ENCODE measurements at places on chromosomes 4 and X.
A peak's percentile ranks its signal among the peaks of the same experiment; 100 is the strongest.

DNA sequence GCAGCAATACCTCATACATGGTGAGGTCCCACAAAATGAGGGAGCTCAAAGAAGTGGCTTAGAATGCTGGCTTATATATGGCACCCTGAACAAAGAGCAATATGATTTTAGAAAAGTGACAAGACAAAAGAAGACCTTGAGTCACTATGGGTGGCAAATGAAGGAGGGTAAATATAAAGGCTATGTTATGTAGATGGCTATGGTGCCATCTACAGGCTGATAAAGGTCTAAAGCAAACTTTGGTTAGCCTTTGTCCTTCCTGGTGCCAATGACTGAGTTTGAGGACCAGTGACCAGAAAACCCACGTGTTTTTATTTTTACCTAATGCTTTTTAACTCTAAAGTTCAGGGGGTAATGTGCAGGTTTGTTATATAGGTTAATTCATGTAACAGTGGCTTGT, 151.8 kb downstream of the CCNG2 start:
- DNase-seq = peak; percentile 18

DNA sequence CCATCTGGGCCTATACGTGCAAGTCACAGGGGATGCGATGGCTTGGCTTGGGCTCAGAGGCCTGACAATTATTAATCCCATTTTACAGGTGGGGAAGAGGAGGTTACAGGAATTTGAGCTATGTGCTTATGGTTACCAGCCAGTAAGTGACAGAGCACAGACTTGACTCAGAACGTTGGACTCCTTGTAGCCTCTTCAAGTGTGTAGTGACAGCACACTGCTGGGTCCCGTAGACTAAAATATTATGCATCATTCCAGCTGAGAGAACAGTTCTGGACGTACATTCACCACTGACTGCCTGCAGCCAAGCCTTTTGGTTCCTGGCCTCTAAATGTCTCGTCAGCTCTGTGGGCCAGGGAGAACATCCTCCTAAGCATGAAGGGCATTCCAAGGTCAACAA, 314.5 kb downstream of the GPAT3 start:
- peak; percentile 3 for DNase-seq

GRCh38 chr4:153439831-153440230, 26.3 kb upstream of the TMEM131L start:
- no peak for DNase-seq

- no peak for DNase-seq
Observed at GRCh38 chrX:153455571-153455970, 9.7 kb upstream of the TREX2 start.

DNA sequence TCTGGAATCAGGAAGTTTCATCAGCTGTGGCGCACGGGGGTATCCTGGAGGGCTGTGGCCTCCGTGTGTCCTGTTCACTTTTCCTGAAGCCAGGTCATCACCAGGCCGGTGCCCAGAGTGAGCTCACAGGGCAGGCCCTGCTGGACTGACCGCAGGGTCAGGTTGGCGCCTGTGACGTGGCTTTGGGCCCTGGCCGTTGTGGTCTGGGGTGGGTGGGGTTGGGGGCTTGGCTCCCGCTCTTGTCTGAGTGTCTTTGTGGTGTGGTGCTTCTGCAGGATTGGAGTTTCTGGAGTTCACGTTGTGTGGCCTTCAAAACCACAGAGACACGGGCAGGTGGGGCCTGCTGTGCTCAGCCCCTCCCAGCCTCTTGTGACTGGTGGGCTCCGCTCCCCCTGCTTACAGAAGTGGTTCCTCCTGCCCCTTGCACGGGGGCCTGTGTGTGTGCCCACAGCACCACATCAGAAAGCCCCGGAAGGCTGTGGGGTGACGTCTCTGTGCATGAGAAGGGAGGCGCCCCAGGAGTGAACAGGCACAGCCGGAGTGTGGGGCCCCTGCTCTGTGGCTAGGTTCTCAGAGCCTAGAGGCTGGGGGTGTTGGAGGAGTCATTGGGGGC, 9.5 kb downstream of the RGS12 start:
- DNase-seq = no peak

DNA sequence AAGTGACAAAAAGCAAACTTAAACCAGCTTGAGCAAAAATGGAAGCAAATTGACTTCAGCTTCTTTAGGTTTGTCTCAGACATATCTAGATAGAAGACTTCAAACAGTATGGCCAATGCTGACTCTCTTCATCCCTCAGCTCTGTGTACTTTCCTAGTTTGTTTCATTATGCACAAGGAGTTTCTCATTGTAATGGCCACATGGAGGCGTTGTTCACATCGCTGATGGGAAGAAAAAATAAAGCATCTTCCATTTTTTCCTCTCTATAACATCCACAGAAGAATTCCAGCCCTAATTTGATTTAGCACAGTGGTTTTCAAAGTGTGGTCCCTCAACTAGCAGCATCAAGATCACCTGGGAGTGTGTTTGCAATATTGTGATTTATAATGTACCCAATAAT, 397.5 kb upstream of the PRKX start:
- no peak for DNase-seq

DNA sequence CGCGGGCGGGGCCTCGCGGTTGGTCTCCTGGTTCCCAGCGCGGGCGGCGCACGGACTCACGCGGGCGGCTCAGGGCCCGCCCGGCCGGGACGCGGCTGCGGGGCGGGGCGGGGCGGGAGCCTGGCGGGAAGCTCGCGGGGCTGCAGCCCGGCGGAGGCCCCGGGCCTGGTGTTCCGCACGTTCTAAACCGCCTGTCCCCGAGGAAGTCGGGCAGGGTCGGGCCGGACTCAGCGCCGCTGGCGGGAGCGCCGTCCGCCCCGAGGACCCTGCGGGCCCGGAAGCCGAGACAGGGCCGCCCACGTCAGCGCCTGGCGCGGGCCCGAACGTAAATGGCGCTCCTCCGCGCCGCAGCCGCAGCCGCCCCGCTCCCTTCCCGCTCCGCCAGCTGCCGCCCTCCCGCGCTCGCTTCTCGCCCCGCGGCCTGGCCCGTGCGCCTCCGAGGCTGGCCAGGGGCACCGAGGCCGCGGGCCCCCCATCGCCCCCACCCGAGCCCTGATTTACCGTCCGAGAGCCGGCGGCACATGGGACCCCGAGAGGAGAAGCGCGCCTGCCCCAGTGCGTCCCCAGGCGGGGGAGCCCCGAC, 309 bp upstream of the CTBP1 start:
- DNase-seq = peak; percentile 59

- no peak for DNase-seq
Observed at GRCh38 chr4:167717495-167717894, 374.8 kb upstream of the ANXA10 start.

DNA sequence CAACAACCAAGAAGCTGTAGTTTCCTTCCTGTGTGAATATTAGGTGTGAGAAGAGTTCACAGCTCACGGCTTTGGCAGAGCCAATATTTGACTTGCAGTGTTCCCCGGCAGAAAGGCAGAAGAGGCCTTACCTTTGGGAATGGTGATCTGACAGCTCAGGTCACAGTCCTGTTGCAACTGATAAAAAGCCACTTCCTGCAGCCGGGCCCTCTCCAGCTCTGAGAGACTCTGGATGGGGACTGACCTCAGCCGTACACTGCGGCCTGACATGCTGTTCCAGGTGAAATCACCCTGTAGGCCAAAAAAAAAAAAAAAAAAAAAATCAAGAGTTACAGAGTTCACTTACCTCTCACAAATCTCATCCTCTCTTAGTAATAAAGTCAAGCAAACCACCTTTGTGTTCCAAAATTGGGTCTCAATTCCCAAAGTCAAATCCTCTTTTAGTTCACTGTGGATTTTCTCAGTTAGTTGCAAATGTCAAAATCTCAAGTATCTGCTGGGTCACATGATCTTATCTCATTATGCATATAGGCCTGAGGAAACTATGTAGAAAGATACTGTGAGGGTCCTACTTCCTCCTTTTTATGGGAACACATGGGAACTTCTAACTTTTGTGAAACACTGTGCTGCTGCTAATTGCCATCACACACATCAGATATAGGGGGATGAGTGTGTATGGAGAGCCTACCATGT, 38.6 kb upstream of the AMELX start:
- no peak for DNase-seq

- DNase-seq = no peak
Observed at GRCh38 chr4:118867311-118868067, 21.2 kb upstream of the SYNPO2 start.

- no peak for DNase-seq
Observed at GRCh38 chr4:73676136-73676535, 55.9 kb upstream of the RASSF6 start.

- no peak for DNase-seq
Observed at GRCh38 chrX:142828129-142828528, 197.6 kb upstream of the SPANXN4 start.

DNA sequence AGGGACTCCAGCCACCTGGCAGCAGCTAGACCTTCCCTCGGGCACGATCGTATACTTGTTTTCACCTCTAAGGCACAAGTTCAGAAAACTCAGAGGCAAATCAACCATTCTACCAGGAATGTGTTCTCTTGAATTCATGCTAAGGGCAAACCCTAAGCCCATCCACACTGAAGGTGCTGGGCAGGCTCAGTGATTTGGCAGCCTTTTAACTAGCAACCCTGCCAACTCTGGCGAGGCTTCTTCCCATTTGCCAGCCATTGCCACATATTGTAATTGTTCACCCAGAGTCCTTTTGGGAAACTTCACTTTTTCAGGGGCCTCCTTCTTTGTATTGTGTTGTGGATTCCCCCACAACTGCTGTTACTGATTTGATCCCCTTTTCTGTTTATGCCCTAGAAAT, 298.6 kb upstream of the LDB2 start:
- no peak for DNase-seq

DNA sequence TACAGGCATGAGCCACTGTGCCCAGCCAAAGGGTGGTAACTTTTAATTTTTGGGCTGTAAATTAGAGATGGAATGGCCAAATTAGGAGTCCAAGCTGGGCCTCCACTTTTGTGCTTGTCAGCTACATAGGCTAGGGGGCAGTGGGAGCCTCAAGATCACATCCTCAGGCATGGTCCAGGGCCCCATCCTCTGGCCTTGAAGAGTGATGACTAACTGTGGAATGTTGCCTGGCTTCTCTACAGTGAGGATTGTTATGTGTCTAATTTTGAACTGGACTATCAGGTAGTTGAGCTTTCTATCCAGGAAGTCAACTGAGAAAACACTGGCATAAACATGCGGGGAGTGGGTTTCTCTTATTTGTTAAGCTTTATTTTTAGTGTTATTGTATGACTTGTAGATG, 33.0 kb downstream of the CCNG2 start:
- no peak for DNase-seq

GRCh38 chr4:148780426-148781005, 338.3 kb upstream of the NR3C2 start:
- no peak for DNase-seq

DNA sequence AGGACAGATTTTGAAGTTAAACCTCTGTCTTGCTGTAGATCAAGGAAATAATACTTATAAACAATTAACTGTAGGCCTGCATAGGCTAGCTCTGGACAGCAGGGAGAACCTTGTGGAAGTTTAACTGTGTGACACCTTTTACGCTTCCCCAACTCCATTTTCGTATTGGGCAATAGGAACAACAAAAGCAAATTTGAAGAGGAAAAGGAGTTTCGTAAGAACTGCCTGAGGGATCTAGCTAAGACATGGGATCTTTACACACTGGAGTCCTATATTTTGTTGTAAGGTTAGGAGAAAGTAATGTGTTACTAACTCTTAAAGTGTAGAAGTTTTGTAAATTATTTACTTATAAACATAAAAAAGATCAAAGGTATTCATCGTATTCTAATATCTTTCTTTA, 324.9 kb upstream of the CASK start:
- no peak for DNase-seq

GRCh38 chr4:8864912-8865680, 6.5 kb downstream of the HMX1 start:
- no peak for DNase-seq

- DNase-seq = no peak
Observed at GRCh38 chrX:19904778-19905367, 17.5 kb upstream of the SH3KBP1 start.

DNA sequence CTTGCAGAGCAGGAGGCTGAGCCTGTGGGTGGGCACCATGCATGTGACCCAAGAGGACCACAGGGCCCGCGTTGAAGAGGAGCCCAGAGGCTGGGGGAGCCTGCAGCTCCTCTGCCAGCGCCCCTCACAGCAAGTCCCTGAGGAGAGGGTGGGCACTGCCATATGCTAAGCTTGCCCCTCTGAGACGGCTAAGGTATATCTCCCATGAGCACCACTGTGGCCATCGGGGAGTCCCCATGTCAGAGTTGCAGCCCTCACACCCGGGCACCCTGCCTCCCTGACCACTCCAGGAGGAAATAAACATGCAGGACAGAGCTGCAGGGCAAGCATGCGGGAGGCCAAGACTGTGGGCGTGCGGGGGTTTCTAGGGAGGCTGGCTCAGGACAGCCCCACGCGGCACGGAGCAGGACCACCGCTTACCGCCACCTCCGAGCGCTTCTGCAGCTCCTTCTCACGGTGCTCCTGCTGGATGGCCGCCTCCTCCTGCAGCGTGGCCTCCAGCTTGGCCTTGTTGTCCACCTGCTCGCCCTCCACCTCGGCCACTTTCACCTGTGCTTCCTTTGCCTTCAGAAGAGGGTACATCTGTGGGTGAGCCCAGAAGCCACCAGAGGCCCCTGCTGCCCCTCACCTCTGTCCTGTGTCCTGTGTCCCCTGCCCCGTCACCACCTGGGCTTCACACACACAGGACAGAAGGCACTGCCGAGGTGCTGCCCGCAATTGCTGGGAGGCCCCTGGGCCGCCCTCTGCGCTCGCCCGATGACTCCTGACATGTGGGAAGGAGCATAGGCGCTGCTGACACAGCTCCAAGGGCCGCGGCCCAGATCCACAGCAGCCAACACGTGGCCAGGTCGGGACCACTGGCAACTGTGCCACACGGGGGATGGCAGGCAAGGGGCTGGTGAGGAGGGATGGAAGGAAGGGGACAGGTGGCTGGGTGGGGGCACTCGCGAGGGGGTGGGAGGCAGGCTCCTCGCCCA, 29.8 kb downstream of the FGFR3 start:
- DNase-seq = no peak

GRCh38 chr4:15742083-15742582, 36.0 kb upstream of the CD38 start:
- DNase-seq = no peak

- no peak for DNase-seq
Observed at GRCh38 chrX:21940356-21940829, at the start of gene SMS. Gene SMS, plus strand, starts transcription at chrX:21940709. Its CDS starts 116 bp downstream, at chrX:21940825.

GRCh38 chrX:153445856-153446635, at the start of gene TREX2:
Gene TREX2, minus strand, starts transcription at chrX:153446056. Its CDS starts 626 bp downstream, at chrX:153445430.
- DNase-seq = no peak

DNA sequence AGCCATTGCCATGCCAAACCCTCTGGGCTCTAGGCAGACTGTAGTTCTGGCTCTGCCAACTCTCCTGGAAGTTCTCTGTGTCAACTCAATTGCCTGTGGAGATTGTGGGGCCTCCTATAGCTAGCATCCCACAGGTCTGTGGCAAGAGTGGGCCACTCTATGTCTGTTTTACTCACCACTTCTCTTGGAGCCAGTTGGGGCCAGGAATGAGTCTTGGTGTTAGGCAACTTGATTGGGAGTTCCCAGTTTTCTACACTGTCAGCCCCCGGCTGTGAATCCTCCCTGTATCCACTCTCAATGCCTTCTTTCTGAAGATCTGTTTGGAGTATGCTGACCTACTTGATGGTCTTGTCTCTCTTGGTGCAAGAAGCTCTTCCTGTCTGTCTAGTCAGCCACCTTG, 48.2 kb upstream of the EPGN start:
- DNase-seq = no peak

GRCh38 chr4:174117445-174117844, 166.0 kb downstream of the FBXO8 start:
- DNase-seq = no peak
